ENCODE measurements at places on chromosomes 4 and X.

DNA sequence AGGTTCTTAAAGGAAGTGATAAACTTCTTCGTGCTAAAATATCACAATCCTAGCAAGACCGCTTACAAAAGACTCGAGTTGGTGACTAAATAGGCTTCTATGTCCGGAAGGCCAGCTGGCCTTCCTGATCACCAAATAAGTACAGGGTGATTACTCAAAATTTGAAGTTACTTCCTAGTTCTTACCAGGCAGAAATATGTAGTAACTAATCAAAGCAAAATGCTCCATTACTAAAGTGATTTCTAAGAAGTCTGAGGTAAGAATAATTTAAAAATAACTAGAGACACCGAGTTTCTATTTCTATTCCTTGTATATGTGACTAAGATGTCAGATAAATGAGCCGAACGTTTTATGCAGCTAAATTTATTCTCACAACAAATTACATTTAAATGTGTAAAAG lies 62.2 kb downstream of the NSUN7 start:
- no peak for DNase-seq

DNA sequence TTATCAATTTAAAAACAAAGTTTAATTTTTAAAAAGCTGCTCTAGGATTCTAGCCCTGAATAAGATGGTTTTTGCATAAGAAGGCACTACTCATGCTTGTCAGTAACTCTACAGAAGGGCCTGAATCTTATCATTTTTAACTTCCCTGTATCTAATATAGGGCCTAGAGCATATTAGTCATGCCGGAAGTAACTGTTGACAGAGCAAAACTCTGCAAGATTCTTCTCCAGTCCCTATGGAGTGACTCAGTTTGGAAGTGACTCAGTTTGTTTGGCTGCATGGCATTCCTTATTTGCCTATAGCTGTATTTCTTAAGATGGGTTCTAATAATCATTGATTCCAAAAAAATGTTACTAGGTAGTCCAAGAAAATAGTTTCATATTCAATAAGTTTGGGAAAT lies 431.8 kb upstream of the HTR2C start:
- DNase-seq = no peak

GRCh38 chrX:103678199-103678993 lies 8.1 kb downstream of the MORF4L2 start:
- no peak for DNase-seq

- no peak for DNase-seq
Measured at GRCh38 chrX:84221181-84221580, 33.2 kb upstream of the RPS6KA6 start.

GRCh38 chr4:83548151-83548905 lies 12.4 kb downstream of the GPAT3 start:
- no peak for DNase-seq

DNA sequence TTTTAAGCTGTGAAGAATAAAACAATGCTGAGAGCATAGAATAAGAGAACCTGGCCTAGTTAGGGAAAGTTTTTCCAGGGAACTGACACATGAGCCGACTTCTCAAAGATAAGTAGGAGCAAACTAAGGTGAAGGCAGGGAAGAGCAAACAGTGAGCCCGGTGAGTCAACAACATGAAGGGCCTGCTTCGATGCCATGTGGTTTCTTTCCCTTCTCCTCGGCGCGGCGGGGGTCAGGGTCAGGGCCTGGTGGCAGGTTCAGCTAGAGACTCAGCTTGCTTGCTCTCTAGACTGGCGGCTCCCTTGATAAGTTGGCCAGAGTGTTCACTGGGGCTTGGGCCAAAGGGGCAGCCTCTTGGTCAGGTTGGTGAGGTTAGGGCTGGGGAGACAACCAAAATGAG lies 81.1 kb downstream of the DLG3 start:
- no peak for DNase-seq

- DNase-seq = no peak
Measured at GRCh38 chr4:384311-385010, 46.8 kb downstream of the ZNF141 start.

GRCh38 chrX:70262952-70263567 lies 3.1 kb upstream of the P2RY4 start:
- peak; percentile 38 for DNase-seq

GRCh38 chrX:154374313-154375155 lies at the start of gene FLNA:
Gene FLNA (minus strand): TSS chrX:154374634. CDS start chrX:154371245, 3,389 bp downstream.
- DNase-seq = no peak

GRCh38 chr4:78669453-78669852 lies 106.7 kb upstream of the BMP2K start:
- DNase-seq = no peak

DNA sequence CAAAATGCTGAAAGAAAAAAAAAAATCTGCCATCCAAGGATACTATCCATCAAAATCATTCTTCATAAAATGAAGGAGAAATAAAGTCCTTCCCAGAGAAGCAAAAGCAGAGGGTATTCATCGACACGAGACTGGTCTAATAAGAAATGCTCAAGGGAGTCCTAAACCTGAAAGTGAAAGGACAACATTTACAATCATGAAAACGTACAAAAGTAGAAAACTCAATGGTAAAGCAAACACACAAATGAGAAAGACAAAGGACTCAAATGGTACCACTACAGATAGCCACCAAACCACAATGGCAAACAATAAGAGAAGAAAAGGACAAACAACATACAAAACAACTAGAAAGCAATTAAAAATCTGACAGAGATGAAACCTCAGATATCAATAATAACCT lies 41.0 kb downstream of the CD99L2 start:
- DNase-seq = no peak

GRCh38 chr4:14943749-14944148 lies 58.5 kb upstream of the CPEB2 start:
- DNase-seq = no peak

DNA sequence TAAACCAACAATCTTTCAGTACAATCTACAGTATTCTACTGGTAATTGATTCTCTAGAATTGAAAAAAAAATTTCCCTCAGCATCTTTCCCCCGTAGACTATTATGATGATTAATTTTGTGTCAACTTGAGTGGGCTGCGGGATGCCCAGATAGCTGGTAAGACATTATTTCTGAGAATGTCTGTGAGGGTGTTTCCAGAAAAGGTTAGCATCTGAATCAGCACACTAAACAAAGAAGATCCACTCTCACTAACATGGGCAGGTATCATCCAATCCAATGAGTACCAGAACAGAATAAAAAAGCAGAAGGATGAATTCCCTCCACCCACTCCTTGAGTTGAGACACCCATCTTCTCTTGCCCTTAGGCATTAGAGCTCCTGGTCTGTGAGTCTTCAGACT lies 186.1 kb upstream of the MAB21L2 start:
- DNase-seq = no peak

DNA sequence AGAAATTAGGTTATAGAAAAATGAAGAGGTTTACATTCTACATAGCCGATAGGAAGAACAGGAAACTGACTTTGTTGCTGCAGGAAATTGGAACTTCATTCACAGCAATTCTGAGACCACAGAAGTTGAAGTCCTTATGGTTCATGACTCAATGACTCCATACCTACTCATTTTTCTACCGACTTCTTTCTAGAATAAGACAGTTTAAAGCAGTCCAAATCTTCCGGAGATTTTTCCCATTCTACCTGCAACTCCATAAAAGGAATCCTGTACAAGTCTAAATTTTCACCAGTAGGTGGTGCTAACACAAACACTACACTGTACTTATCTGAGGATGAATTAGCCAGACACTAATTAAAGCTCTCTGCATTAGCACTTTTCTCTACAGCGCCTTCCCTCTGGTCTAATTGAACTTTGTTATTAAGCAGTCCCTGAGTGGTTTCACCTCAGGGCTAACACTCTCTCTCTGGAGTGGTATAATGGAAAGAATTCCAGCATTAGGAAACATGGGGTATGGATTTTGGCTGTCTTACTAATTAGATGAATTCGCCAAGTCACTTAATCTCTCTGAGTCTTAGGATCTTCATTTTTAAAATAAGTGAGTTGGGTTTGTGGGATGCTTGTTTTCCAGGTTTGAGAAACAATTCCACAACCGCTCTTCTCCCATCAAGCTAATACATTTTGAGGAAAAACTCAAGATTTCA lies 167.9 kb downstream of the SMIM20 start:
- DNase-seq = peak; percentile 35

- DNase-seq = no peak
Measured at GRCh38 chrX:43822014-43822413, 60.2 kb downstream of the MAOB start.

DNA sequence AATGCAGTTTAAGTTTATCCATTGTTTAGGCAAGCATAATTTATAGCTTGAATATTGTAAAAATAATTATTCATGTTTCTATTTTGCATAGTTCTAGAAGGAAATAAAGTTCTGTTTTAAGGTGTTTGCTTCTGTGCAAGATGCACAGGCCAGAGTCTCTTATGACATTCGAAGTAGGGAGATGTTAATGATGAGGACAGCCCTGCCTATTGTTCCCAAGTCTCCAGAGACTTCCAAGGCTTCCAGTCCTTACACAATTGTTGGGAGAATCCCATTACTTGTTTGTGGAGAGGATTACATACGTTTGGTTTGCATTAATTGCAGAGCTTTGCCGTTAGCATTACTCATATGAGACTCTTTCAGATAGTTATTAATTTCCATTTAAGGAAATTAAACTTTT lies 96.2 kb upstream of the ANK2 start:
- DNase-seq = no peak

Data from large intestine (tissue), 12 donors.